T-cell (primary cell): ENCODE measurements at places on chromosomes 6 and 20. TPM values are rescaled to one million over a fixed set of nuclear protein-coding genes. Genes with fewer than 3 reads are reported as not detected.

BCAS1 gene
- 0.76 TPM for total RNA-seq

ZBTB22 gene
- total RNA-seq, result 26.3 TPM

DNA sequence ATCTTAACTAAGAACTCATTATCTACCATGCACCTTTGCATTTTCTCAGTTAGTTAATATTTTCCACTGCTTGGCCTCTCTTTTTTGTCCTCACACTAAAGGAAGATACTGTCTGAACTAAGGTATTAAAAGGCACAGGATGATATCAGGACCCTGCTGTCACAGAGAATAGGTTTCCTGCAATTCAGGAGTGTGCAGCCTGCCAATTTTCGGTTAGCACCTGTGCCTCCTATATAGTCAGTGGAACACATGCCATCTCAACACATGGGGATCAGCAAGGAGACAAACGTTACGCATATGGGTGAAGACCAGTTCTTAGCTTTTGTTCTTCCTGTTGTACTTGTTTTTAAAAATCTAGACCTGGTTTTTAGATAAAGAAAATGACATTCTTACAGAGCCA lies 71.0 kb downstream of the FUT9 start:
- DNase-seq, result no peak

DNA sequence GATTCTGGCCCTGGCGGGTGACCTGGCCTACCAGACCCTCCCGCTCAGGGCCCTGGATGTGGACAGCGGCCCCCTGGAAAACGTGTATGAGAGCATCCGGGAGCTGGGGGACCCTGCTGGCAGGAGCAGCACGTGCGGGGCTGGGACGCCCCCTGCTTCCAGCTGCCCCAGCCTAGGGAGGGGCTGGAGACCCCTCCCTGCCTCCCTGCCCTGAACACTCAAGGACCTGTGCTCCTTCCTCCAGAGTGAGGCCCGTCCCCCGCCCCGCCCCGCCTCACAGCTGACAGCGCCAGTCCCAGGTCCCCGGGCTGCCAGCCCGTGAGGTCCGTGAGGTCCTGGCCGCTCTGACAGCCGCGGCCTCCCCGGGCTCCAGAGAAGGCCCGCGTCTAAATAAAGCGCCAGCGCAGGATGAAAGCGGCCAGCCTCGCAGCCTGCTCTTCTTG lies 868 bp upstream of the SLC2A4RG start:
- DNase-seq, result no peak

DNA sequence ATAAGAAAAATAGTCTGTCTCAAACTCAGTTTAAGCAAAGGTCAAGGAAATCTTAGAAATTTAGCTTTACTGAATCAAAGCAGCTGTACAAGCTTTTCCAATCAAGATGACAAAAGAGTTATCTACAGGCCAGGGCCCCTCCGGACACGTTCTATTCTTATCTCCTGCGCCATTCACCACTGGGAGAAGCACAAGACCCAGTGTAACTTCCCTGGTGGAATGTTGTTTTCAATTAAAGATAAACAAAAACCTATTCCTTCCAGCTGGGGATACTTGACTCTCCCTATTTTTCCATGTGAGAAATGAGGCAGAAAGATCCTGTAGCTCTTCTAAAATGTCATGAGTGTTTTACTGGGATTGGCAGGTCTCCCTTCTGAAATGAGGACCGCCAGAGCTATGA lies 123.3 kb downstream of the TBX18 start:
- no peak for DNase-seq

GRCh38 chr20:47468290-47469050 lies 33.2 kb upstream of the NCOA3 start:
- no peak for DNase-seq

DNA sequence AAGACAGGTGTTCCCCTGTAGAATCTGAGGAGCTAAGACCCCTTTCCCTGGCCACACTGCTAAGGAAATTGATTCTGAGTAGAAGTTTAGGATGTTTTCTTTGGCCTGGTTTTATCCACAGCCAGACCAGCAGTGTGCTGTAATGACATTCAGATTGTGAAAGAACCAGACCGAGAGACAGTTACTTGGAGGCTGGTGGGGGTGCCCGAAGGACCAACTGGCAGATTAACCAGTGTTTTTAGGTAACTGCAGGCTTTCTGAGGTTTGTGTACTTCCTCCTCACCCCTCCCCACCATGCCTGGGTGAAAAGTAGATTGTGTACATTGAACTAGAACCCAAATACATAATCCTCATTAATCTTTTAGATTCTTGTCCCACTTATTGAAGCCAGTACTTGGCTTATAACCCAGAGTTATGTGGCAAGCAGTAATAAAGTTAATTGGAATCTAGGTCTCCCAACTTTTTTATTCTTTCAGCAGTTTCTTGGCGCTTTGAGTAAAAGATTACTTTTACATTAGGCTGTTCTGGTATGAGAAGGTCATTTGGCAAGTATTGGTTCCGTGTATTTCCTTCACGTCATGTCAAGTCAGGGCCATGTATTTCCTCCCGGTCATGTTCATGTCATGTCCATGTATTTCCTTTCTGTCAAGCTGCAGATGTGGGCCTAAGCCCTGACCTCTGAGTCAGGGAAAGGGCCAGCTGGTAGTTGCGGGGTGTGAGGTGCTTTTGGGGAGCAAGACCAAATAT lies 93.7 kb downstream of the TCP11 start:
- no peak for DNase-seq

DNA sequence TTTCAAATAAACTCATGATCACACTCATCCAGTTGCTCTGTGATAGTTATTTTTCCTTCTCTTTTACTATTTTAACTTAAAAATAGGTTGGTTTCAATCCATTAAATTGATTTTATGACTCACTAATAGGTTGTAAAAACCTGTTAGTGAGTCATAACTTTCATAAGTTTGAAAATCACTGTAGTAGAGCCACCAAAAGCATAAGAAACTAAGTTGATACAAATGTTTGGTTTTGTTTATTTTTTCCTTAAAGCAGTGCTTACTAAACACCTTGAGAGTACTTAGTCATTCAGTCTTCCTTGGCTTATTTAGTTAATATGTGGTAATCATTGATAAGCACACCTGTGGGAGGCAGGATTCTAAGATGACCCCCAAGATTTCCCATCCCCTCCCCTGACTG lies 312.1 kb upstream of the MAN1A1 start:
- DNase-seq, result no peak
